ENCODE measurements at places on chromosomes 6 and 20.

DNA sequence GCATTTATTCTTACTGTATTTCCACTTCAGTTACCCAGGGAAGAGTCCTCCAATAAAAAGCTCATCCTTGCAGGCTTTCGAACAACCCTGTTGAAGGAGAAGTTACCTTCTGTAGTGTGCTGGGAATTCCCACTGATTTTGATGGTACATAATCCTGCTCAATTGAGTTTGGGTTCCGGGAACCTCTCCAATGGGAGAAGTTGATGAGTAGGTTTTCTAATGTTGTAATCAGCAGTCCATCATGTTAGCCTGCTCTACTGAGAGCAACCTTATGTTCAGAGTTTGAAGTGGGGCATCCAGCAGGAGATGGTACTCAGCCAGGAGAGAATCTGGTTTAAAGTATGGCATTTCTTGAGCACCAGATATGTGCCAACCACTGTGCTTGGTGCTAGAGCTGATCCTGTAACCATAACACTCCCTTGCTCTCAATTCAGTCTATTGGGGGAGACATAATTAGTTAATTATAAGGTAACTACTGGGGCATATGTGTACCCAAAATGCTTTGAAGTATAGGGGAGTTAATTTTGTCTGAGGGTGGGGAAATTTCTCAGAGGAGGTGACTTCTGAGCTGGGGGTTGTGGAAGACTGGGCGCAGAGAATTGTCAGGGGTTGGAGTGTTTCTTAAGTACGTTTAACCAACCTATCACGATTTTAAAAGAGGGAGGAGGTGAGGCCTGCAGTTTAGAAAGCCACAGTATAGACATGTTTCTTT is 2.1 kb downstream of the TOP1 start:
- no peak for DNase-seq

- DNase-seq: no peak
These were observed 14.7 kb downstream of the CAP2 start for GRCh38 chr6:17408081-17408480.

DNA sequence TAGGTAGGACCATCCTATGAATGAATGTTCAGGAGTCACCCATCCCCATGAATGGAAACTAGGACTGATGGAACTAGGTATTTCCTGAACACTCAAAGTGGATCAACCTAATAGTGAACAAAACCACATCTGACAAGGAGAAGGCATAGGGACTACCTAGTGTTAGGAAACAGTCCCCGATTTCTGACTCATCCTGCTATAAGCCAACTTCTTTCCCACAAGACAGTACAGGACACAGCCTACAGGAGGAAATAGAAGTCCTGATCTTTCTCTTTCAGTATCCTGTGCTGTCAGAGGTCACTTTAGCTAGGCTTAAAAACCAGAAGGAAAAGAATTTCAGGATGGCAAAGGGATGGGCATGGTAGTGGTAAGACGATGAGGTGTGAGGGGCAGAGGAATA is 19.5 kb upstream of the GMDS start:
- no peak for DNase-seq

- DNase-seq: no peak
These were observed 22.4 kb upstream of the TM9SF4 start for GRCh38 chr20:32087070-32087469.

DNA sequence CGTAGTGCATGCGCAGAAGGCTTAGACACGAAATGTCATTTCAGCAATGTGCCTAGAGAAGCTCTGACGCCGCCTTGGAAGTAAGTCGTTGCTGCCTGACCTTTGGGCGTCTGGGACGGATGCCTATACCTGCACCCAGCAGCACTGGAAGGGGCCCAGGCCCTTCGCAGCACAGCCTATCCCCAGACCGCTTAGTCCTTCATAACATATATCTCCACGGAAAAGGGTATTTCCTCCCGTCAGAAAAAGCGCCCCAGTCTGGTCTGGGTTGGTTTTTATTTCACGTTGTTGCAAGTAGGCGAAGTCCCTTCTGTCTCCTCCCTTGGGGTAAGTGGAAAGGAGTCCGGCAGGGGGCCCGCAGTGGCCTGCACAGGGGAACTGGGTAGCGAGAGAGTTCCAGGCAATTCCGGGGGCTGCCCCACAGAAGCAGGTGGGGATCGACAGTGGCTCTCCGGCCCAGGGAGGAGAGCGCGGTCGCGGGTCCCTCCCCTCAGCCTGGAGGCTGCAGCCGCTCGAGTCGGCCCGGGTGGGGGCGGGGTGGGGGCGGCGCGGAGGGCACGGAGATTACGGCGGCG is 559 bp upstream of the EYA4 start:
- DNase-seq: no peak

- DNase-seq: no peak
These were observed 78.4 kb downstream of the RNF144B start for GRCh38 chr6:18465410-18466154.

DNA sequence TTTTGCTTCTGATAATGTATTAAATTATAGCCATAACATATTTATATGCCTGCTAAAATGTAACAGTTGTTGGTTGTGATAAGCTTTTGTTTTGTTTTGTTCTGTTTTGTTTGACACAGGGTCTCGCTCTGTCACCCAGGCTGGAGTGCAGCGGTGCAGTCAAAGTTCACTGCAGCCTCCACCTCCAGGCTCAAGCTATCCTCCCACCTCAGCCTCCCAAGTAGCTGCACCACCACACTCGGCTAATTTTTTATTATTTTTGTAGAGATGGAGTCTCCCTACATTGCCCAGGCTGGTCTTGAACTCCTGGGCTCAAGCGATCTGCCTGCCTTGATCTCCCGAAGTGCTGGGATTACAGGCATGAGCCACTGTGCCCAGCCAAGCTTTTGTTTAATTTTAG is 157.8 kb downstream of the ARID1B start:
- DNase-seq: no peak

DNA sequence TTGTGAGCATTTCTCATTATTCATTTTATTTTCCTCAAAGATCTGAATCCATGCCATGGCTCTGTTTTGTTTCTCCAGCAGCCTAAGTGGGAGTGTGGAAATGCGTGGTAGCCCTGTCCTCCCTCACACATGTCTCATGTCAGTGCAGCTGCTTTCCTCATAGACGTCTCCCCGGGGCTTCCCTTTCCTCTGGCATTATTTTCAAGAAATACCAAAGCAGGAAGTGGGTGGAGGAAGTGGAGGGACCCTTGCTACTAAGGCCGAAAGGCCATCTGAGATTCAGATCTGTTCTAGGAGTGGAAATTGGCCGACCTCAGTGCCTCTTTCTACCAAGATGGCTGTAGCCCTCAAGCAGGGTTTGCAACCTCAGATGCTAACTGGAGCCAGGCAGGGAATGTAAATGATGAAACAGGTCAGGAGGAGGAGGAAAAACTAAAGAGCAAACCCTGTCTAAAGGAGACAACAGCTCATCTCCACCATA is 420.9 kb upstream of the PLCB4 start:
- DNase-seq: no peak

- no peak for DNase-seq
These were observed 91.2 kb upstream of the TINAG start for GRCh38 chr6:54217018-54217417.

Measured in GM12878 (cell line).